ENCODE measurements at places on chromosomes 3 and 15.

DNA sequence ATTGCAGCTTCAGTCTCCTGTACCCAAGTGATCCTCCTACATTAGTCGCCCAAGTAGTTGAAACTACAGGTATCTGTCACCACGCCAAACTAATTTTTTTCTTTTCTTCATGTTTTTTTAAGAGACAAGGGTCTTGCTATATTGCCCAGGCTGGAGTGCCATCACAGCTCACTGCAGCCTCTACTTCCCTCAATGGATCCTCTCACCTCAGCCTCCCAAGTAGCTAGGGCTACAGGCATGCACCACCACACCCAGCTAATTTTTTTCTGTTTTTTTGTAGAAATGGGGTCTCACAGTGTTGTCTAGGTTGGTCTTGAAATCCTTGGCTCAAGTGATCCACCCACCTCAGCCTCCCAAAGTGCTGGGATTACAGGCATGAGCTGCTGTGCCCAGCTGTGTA is 89.5 kb downstream of the ZNF609 start:
- DNase-seq: no peak

DNA sequence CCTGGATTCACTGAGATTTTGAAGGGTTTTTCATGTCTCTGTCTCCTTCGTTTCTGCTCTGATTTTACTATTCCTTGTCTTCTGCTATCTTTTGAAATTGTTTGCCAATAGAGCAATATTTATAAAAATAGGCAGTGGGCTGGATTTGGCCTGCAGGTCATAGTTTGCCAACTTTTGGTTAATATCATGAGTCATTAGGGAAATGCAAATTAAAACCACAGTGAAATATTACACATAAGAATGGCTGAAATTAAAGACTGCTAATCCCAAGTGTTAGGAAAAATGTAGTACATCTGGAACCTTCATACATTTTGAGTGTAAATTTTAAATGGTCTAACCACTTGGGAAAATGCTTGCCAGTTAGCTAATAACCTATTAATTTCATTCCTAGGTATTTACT is 56.3 kb downstream of the ABI3BP start:
- DNase-seq: no peak

DNA sequence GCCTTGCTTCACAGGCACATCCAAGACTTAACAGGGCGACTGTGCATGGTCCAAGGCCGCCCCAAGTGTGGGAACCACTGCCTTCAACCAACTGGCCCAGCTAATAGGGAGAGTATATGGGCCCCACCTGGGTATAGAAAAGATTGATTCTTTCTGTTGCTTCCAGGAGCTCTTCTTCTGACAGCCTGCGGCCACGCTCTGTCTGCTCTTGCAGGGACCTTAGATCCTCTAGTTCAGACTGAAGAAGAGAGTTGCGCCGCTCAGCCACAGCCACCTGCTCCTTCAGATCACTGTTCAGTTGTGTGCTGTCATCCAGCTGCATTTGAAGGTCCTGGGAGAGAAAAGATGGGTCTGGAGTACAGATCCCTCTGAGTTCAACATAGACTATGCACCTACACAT is 102.2 kb downstream of the HHLA2 start:
- no peak for DNase-seq

GRCh38 chr15:82750831-82751180 is 41.1 kb upstream of the AP3B2 start:
- DNase-seq: no peak

GRCh38 chr3:23948761-23949160 is 3.7 kb downstream of the NR1D2 start:
- no peak for DNase-seq

- peak; percentile 1 for DNase-seq
Measured at GRCh38 chr3:42900226-42901072, 5.5 kb upstream of the ZNF662 start.

DNA sequence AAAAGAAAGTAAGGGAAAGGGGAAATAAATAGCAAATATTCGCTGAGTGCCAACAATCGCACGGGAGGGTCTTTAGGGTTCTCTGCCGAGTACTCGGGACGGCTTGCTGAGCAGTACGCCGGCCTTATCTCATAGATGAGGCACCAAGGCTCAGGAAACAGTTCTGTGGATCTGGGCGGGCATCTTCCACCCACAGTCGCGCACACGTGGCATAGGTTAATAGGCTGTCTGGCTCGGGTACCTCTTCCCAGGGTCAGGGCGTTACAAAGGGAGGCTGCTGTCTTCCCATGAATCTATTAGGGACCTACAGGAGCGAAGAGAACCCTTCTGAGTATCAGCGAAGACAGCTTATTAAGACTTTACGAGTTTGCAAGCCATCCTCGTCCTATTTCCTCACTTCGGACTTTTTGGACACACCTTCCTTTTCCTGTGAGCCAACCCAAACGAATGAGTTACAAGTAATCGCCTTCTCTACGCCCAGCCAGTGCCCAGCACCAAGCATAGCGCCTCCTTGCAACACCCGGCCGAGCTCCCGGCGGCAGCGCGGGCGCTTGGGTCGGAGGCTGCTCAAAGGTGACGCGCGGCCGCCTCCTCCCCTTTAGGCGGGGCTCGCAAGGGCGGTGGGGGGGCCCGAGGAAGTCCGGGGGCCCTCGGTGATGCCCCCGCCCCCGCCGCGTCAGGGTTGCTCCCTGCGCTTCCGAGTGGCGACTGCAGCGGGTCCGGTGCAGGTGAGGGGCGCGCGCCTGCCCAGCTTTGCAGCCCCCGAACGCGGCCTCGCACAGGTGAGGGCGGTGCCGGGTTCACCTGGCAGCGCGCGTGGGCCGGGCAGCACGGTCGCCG is at the start of gene MCTP2:
MCTP2 (plus strand) TSS at position 679 of the 840 bp plus-strand sequence. CDS start 66,705 bp downstream, outside the sequence.
- DNase-seq: peak; percentile 37

- peak; percentile 43 for DNase-seq
Measured at GRCh38 chr3:78724859-78725258, 1042.9 kb downstream of the ROBO1 start.

DNA sequence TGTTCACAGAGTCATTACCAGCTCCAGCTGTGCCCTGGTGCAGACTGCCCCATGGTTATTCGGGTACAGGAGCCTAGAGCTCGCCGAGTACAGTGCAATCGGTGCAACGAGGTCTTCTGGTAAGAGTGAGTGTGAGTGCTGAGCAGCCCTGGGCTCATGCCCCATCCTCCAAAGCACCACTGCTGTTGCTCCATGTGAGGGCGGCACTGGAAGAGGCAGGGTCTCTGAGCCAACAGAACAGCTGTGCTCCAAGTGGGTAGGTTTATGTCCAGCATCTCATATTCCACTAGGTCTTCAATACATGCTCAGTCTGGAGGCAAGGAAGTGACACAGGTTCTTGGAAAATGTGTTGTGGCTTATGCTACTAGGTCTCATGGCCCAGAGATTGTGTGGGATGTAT is 19.5 kb upstream of the P4HTM start:
- no peak for DNase-seq

GRCh38 chr3:47013231-47013630 is 33.8 kb downstream of the NBEAL2 start:
- DNase-seq: no peak

- no peak for DNase-seq
Measured at GRCh38 chr3:172931746-172932285, 181.3 kb downstream of the ECT2 start.

DNA sequence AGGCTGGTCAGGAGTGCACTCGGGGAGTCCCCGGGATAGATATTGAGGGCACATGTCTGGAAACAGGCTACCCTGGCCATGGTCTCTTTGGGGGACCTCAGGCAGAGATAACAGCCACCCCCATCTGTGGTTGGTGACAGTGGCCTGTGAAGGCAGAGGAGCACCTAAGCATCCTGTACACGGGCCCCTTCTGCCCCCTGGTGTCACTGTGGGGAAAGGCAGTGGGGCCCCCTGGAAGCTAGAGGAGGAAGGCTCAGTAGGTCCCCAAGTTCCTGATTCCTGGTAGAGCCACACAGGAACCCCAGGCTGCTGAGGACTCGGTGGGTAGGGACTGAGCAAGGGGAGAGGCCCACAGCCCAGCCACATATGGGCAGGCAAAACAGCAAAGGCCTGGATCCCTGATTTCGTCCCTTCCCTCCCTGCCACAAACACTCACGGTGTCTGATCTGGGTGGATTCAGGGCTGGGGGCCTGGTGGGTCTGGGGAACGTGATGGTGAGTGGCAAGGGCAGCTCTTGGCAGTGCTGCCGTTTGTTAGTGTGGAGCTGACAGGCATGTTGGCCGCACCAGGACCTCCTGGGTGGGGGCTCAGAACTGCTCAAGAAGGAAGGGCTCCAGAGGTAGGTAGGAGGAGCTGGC is 14.1 kb upstream of the CXCR6 start:
- DNase-seq: peak; percentile 24

GRCh38 chr15:60137711-60138396 is 133.7 kb downstream of the FOXB1 start:
- no peak for DNase-seq

DNA sequence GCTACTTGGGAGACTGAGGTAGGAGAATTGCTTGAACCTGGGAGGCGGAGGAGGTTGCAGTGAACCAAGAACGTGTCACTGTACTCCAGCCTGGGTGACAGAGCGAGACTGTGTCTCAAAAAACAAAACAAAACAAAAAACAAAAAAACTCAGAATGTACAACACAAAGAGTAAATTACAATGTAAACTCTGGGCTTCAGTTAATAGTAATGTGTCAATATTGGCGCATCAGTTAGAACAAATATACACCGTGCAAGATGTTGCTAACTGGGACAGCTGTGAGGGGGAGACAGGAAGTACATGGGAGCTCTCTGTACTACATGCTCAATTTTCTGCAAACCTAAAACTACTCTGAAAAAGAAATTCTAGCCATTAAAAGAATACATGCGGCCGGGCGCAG is 23.5 kb upstream of the TRPM1 start:
- DNase-seq: no peak

- DNase-seq: peak; percentile 83
Measured at GRCh38 chr3:71583566-71584393, at the start of gene FOXP1. Gene FOXP1 (minus strand): TSS chr3:71583728. CDS start chr3:71198381, 385,347 bp downstream.

DNA sequence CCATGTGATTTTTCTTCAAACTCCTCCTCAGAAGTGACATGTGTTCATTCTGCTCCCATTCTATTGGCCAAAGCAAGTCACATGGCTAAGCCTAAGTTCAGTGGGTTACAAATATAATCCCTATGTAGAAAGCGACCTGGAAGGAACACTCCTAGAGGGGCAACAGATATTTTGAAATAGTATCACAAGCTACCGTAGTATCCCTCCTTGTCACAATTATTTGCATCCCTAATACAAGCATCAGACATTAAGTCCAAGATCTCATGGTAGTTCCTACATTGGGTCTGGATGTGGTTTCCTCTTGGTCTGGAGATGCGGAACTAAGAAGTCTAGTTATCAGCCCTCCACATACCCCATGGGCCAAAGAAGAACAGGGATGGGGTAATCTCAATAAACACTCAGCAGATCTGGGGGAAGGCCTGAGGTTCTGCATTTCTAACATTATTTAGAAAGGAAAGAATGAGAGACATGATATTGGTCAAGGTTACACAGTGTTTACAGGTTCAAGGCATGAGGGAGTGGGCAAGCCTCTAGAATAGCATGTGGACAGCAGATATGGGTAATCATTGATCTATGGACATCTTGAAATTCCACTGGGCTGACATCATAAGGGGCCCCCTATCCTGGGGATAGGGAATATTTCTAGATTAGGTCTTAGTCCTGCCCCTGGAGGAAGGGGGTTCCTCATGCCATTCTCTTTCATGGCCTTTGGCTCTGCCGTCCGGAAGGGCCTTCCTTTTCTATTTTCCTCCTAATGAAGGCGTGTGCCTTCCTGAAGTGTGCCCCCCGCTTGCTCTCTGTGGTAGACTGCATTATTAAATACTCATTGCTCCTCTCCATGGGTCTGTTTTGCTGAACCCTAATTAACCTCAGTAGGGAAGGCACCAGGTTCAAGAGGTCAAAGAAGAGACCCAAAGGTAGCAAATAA is 17.8 kb upstream of the ABHD2 start:
- DNase-seq: no peak

- DNase-seq: no peak
Measured at GRCh38 chr3:95037097-95037496, 974.2 kb downstream of the NSUN3 start.

DNA sequence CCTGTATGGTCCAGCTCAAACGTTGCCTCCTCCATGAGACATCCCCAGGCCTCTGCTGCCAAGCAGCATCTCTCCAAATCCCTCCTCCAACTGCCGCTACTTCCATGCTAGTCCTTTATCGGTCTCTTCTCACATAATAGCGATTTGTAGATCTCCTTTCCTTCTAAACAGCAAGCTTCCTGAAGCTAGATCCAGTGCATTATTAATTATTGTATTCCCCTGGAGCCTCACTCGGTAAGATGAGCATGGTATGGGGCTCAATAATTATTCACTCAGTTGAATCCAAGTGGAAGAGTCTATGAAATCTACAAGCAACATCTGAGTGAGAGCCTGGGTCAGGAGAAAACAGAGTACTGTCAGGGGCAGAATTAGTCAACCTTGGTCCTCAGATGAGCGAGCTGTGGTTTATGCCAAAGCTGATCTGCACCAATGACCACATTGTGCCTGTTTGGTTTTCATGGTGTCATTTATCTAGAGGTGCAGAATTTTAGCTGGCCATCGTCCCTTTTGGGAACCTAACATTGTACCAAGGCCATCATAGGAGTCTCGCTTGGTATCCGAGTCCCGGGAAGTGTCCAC is 93.8 kb upstream of the UBE2E1 start:
- no peak for DNase-seq

DNA sequence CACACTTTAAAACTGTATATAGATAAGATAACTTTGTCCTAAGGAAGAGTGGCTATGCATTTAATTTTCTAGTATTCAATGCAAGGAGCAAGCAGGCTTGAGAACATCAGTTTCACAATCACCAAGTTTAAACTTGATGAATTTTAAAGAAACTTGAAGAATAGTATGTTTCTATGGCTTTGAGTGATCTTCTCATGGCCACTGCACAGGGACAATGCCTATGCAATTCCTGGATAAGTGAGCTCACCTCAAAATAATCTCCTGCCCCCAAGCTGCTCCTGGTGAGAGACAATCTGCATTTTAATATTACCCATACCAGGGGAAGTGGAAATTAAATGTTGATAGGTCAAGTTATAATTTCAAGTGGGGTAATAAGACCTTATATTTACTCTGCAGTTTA is 376.6 kb upstream of the CBLB start:
- DNase-seq: no peak

DNA sequence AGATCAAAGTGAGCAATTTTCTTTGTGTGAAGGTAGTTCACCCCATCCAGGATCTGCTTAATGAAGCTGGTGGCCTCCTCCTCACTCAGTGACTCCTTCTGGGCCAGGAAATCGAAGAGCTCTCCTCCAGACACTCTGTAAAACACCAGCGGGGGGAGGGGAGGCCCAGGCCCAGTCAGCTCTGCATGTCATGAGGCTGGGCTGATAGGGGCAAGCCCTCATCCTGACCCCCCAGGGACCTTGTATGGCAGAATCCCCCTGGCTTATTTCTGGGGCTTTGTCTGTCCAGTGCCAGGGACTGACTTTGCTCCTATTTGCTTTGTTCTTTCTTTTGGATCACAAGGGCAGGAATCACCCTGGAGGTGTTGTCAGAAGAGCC is 74.9 kb downstream of the DAPK2 start:
- DNase-seq: no peak

- DNase-seq: no peak
Measured at GRCh38 chr3:30258426-30259392, 347.7 kb upstream of the TGFBR2 start.
